ENCODE measurements at places on chromosomes 4 and X. TPM values are rescaled to one million over a fixed set of nuclear protein-coding genes. Genes with fewer than 3 reads are reported as not detected.

The CXCL8 gene
- 10.8 TPM for total RNA-seq

The F9 gene
- total RNA-seq, result not detected

The JAKMIP1 gene
- 1.7 TPM for total RNA-seq

The VGLL1 gene
- not detected for total RNA-seq

The RASSF6 gene
- not detected for total RNA-seq

The CCDC120 gene
- total RNA-seq, result 4.1 TPM

The SPIN2B gene
- total RNA-seq, result 18.1 TPM

The OPHN1 gene
- 13.2 TPM for total RNA-seq

The NPY5R gene
- 0.90 TPM for total RNA-seq

The WDFY3 gene
- 172 TPM for total RNA-seq

The MAGEA12 gene
- not detected for total RNA-seq

The TFE3 gene
- 121 TPM for total RNA-seq

The CXCL5 gene
- total RNA-seq, result not detected

The FRG2 gene
- not detected for total RNA-seq

The COL25A1 gene
- total RNA-seq, result 2.5 TPM

The GAGE1 gene
- not detected for total RNA-seq
